Mammary epithelial cell (primary cell): ENCODE measurements at places on chromosomes 6 and 20. TPM values are rescaled to one million over a fixed set of nuclear protein-coding genes. Genes with fewer than 3 reads are reported as not detected.

Gene SH3BGRL2
- 16.3 TPM for total RNA-seq

Gene SCUBE3
- 0.19 TPM in 1 of 2 replicates, not detected in the other for total RNA-seq

Gene RARS2
- total RNA-seq: 33.8 TPM

Gene ADAM33
- not detected in 2 replicates for total RNA-seq

Gene FAM217A
- not detected for total RNA-seq

Gene C6orf52
- 0.50 TPM for total RNA-seq

Gene ATRN
- total RNA-seq: 134 TPM

Gene AGER
- total RNA-seq: 6.1 and 9.1 TPM in 2 replicates

Gene IRF4
- total RNA-seq: not detected in 2 replicates

Gene LGSN
- not detected in 2 replicates for total RNA-seq

Gene SRSF12
- 3.8 TPM for total RNA-seq

Gene FAM120B
- 27.3 TPM for total RNA-seq

Gene NFATC2
- not detected in 2 replicates for total RNA-seq

Gene IPCEF1
- not detected in 2 replicates for total RNA-seq

Gene LY6G6F
- total RNA-seq: not detected in 2 replicates

Gene ZBTB12
- total RNA-seq: 0.33 TPM

Gene MAP7
- total RNA-seq: 39.0 and 44.1 TPM in 2 replicates

Gene DDX43
- 0.50 TPM for total RNA-seq

Gene RIMS4
- under 0.01 TPM for total RNA-seq

Gene GABRR1
- not detected in 2 replicates for total RNA-seq

Gene TREM1
- 1.2 and 1.7 TPM in 2 replicates for total RNA-seq

Gene DNAAF9
- total RNA-seq: 14.1 and 16.2 TPM in 2 replicates

Gene CFAP61
- total RNA-seq: not detected in 2 replicates

Gene DUSP22
- total RNA-seq: 28.2 TPM

Gene CEP85L
- total RNA-seq: 10.6 and 14.7 TPM in 2 replicates

Gene PANK2
- total RNA-seq: 34.2 and 45.0 TPM in 2 replicates

Gene NKAPL
- total RNA-seq: 1.0 TPM

Gene SNX3
- total RNA-seq: 116 and 143 TPM in 2 replicates

Gene PACRG
- 1.0 TPM for total RNA-seq

Gene DPPA5
- total RNA-seq: not detected

Gene PAX1
- not detected in 2 replicates for total RNA-seq

Gene ZNF391
- 6.5 TPM for total RNA-seq

Gene NMBR
- not detected in 2 replicates for total RNA-seq

Gene HLA-DRA
- not detected in 2 replicates for total RNA-seq

Gene ARMC2
- total RNA-seq: 2.5 TPM in 1 of 2 replicates, not detected in the other

Gene FOXA2
- total RNA-seq: 1.0 and 6.7 TPM in 2 replicates

Gene GPX5
- total RNA-seq: not detected

Gene MMP24
- total RNA-seq: 6.8 TPM

Gene LPA
- not detected in 2 replicates for total RNA-seq

Gene BNIP5
- not detected in 2 replicates for total RNA-seq

Gene MATN4
- not detected for total RNA-seq

Gene OTOR
- total RNA-seq: not detected in 2 replicates

Gene EIF6
- 203 TPM for total RNA-seq

Gene BEND6
- total RNA-seq: 2.2 TPM

Gene ARHGAP40
- 1.8 TPM for total RNA-seq

Gene PTPRT
- 0.17 TPM for total RNA-seq

Gene HTR1B
- 0.33 TPM for total RNA-seq

Gene PGK2
- not detected in 2 replicates for total RNA-seq

Gene SLC52A3
- not detected in 2 replicates for total RNA-seq

Gene ARMH2
- not detected in 2 replicates for total RNA-seq

Gene NAPB
- total RNA-seq: 8.8 TPM

Gene SIRPD
- not detected for total RNA-seq

Gene OR2J3
- not detected for total RNA-seq

Gene TAF11
- total RNA-seq: 11.0 TPM

Gene DYNLT1
- total RNA-seq: 129 and 167 TPM in 2 replicates

Gene RIMS1
- 0.32 and 0.73 TPM in 2 replicates for total RNA-seq

Gene HDGFL1
- not detected in 2 replicates for total RNA-seq
